ENCODE measurements at places on chromosomes 1 and 21.

GRCh38 chr1:239392271-239392670 lies 5.9 kb downstream of the CHRM3 start:
- DNase-seq: no peak

- peak; percentile 92 for DNase-seq
Observed at GRCh38 chr1:159015440-159015909, 5.8 kb downstream of the IFI16 start.

DNA sequence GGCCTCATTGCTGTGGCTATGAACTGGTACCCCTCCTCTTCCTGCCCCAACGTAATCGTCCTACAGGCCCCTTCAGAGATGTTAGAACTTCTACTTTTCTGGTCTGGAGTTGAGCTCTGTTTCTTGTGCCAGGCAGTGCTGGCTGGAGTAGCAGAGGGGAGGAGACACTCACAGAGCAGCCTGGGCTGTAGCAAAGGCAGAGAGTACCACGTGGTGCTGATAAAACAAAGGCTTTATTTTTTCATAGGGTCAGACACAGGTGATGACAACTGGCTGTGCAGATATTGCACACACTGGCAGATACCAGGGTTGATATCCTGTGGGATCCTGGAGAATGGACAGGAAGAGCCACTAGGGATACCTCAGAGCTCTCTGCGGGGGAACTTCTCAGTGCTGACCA lies 23.2 kb downstream of the CRCT1 start:
- DNase-seq: no peak

DNA sequence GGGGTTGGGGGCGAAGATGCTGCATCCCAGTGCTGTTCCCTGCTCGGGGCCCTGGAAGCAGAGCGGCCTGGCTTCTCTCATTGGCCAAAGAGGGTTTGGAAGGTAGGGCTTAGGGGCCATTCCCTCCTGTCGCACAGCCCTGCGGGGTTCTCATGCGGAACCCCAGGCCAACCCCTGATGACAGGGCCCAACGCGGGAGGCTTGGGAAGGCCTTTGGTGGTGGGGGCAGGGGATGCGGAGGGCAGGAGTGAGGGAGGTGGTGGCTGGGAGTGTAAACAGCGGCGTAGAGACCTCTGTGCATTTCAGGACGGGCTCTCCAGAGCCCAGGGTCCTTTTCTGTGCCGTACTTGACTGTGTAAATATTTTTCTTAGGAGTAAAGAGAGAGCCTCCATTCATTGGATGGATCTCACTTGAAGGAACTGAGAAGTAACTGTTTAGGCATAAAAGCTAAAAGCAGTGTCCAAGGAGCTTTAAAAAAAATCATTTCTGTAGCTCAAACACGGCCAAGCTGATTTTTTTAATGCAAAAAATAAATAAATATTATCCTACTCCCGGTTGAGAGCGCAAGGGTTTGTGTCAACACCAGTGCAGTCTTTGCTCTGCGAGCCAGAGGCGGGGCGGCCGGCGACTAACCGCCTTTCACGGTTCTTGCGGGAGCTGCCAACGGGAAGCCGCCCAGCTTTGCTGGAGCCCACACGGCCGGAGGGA lies 169.1 kb downstream of the PRDM16 start:
- DNase-seq: no peak

GRCh38 chr1:109056064-109056463 lies 14.2 kb upstream of the WDR47 start:
- DNase-seq: no peak

DNA sequence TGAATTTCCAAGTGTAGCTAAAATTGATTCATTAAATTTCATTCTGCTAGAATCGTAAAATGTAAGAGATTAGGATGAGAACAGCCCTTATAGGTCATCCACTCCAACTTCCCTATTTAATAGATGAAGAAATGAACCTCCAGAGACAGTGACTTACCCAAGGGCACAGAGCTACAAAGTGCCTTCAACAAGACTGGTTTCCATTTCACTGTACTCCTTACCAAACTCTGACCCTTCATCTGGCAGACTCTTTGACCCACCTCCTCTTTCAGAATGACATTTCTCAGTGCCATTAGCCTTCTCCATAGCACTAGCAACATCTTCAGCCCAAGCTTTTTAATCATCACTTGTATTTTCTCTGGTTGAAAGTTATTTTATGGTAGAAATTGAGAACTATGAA lies 161.3 kb downstream of the NEK7 start:
- no peak for DNase-seq

- peak; percentile 67 for DNase-seq
Observed at GRCh38 chr1:156371553-156372264, 2.7 kb downstream of the RHBG start.
